Stomach (tissue), 19 donors: ENCODE measurements at places on chromosomes 2 and 18. TPM values are rescaled to one million over a fixed set of nuclear protein-coding genes. Genes with fewer than 3 reads are reported as not detected.

Gene GREB1
- total RNA-seq = 37.9 TPM

Gene RTP5
- 0.43 TPM for total RNA-seq

Gene FBXO48
- 0.43 TPM for total RNA-seq

Gene UGT1A8
- total RNA-seq = not detected

Gene STPG4
- not detected for total RNA-seq

Gene IGFBP2
- 636 TPM for total RNA-seq

Gene RFTN2
- total RNA-seq = 1.6 TPM

- DNase-seq = no peak
- H3K4me3 ChIP-seq = no peak overlapping the region
- H3K27me3 ChIP-seq = no peaks in the 10 kb centered on the region
- no peaks in the 10 kb centered on the region for H3K36me3 ChIP-seq
- H3K4me1 ChIP-seq = peaks cover 13% of the 10 kb centered on the region
- no peak overlapping the region for H3K27ac ChIP-seq
Measured at GRCh38 chr2:20436716-20437470, 10.0 kb upstream of the RHOB start.

GRCh38 chr18:3234457-3234856, 13.1 kb upstream of the MYL12A start:
- no peaks in the 10 kb centered on the region for H3K27me3 ChIP-seq
- no peak overlapping the region for H3K27ac ChIP-seq
- no peak overlapping the region for H3K4me3 ChIP-seq
- no peaks in the 10 kb centered on the region for H3K36me3 ChIP-seq

- no peak overlapping the region for H3K27ac ChIP-seq
- H3K36me3 ChIP-seq = peaks cover 7% of the 10 kb centered on the region
- no peaks in the 10 kb centered on the region for H3K27me3 ChIP-seq
- no peaks in the 10 kb centered on the region for H3K4me1 ChIP-seq
- no peak for DNase-seq
Measured at GRCh38 chr2:134276381-134277172, 22.7 kb downstream of the MGAT5 start.

DNA sequence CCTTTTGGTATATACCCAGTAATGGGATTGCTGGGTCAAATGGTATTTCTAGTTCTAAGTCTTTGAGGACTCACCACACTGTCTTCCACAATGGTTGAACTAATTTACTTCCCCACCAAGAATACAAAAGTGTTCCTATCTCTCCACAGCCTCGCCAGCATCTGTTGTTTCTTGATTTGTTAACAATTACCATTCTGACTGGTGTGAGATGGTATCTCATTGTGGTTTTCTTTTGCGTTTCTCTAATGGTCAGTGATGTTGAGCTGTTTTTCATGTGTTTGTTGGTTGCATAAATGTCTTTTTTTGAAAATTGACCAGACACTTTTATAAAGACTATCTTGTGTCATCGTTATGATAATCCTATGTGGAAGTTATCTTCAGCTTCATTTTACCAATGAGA, 16.0 kb upstream of the ATP8B1 start:
- no peaks in the 10 kb centered on the region for H3K27me3 ChIP-seq
- no peak for DNase-seq
- no peaks in the 10 kb centered on the region for H3K4me1 ChIP-seq
- H3K36me3 ChIP-seq = no peaks in the 10 kb centered on the region

DNA sequence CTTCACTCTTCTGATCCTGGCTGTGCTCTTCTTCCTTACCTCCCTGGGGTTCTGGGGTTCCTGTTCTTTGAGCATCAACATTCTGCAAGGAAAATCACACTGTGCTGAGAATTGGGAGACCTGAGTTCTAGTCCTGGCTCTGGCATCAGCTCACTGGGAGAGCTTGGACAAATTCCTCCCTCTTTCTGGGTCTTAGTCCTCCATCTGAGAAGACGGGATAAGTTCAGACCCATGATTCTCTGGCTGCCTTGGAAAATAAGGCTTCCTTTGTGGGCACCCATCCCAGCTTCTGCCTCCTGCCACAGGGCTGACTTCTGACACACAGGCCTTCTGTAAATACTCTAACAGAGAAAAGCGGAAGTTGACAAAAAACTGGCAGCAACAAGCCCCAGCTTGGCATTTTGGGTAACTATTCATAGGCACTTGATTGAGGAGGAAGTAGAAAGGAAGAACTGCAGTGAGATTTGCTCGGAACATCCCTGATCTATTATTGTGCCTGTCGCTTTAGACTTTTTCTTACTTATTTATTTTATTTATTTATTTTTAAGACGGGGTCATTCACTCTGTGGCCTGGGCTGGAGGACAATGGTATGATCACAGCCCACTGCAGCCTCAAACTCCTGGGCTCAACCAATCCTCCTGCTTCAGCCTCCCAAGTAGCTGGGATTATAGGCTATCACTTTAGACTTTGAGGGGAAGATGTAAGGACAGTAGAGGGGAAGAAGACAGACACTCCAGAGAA, 7.9 kb downstream of the PCBP1 start:
- H3K4me3 ChIP-seq = no peak overlapping the region
- DNase-seq = peak; percentile 91
- no peaks in the 10 kb centered on the region for H3K27me3 ChIP-seq
- H3K27ac ChIP-seq = peak overlapping the region; percentile 89

DNA sequence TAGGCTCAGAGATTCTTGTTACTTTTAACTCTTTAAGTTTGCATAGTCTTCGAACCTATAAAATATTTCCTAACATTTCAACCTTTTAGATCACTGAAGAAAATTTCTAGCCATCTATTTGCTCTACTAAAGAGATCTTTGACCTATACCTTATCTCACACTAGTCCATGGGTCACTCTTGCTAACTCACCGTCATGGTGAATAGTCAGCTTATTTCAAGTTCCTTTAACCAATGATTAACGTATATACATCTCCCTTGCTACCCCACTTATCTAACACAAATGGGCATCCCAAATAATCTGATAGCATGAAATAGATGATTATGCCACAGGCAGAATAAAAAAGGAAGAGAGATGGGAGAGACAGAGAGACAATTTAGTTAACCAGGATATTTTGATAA, 303.1 kb downstream of the GPD2 start:
- no peak overlapping the region for H3K4me3 ChIP-seq
- DNase-seq = no peak
- H3K27me3 ChIP-seq = no peaks in the 10 kb centered on the region

- no peak for DNase-seq
- no peaks in the 10 kb centered on the region for H3K27me3 ChIP-seq
- H3K27ac ChIP-seq = no peak overlapping the region
- no peak overlapping the region for H3K4me3 ChIP-seq
- no peaks in the 10 kb centered on the region for H3K36me3 ChIP-seq
Measured at GRCh38 chr18:54075689-54076088, 148.8 kb downstream of the MBD2 start.

- H3K4me1 ChIP-seq = no peaks in the 10 kb centered on the region
- DNase-seq = no peak
- H3K27me3 ChIP-seq = no peaks in the 10 kb centered on the region
- no peak overlapping the region for H3K4me3 ChIP-seq
- H3K36me3 ChIP-seq = peaks cover 31% of the 10 kb centered on the region
- no peak overlapping the region for H3K27ac ChIP-seq
Measured at GRCh38 chr2:17772532-17772931, 18.6 kb downstream of the GEN1 start.

DNA sequence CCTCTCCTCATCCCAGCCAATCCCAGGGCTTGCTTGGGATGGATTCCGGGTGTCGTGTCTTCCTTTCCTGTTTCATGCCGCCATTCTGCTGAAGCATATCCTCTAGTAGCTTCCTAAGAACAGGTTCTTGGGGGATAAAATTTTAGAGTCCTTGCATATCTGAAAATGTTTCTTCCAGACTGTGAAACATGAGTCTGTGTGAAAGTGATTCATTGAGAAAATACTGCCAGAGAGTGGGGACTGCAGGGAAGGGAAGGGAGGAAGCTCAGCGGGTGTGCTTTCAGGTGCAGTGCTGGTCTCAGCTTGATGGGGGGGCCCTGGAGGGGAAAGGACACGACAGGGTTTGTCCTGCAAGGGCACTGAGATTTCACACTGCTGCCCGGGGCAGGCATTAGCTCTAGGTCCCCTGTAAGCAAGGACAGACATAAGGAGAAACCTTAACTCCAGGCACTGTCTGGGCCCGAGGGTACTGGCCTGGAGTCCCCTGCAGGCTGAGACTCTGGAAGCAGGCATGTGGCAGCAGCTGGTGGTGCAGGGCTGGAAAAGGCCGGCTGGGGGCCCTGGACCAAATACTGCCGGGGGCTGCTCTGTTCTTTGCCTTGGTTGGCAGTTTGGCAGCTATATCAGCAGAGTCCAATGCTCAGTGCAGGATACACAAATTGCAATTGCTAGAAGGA, 97.6 kb upstream of the HS6ST1 start:
- H3K4me1 ChIP-seq = peaks cover 19% of the 10 kb centered on the region
- H3K4me3 ChIP-seq = no peak overlapping the region
- no peaks in the 10 kb centered on the region for H3K27me3 ChIP-seq

DNA sequence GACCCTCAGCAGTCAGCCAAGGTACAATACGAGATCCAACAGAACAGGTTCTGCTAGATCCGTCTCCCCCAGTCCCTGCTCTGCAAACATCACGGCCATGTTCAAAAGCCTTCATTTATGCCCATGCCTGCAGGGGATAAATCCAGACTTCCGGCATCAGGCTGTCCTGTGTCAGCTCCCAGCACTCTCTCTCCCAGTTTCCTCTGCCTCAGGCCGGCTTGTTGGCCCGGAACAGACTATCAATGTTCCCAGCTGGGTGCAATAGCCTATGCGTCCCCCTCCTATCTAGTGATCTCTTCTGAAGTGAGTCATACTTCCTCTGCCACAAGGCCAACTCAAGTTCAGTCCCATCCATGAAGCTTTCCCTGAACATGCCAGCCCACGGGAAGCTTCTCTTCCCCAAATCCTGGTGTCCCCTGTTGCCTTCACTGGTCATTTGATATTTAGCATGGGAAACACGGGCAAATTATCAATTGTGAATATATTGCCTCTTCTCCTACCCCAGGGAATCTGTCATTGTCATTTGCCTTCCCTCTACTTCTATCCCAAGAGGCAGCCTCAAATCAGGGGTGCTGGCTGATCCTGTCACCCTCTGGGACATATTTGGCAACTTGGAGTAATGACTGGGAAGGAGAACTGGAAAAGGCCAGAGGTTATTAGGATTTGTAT, 51.1 kb downstream of the CAPN13 start:
- no peaks in the 10 kb centered on the region for H3K4me1 ChIP-seq
- H3K4me3 ChIP-seq = no peak overlapping the region
- peak; percentile 72 for DNase-seq
- no peak overlapping the region for H3K27ac ChIP-seq
- H3K36me3 ChIP-seq = peaks cover 23% of the 10 kb centered on the region

- H3K4me3 ChIP-seq = no peak overlapping the region
- no peak overlapping the region for H3K27ac ChIP-seq
- H3K36me3 ChIP-seq = no peaks in the 10 kb centered on the region
- DNase-seq = no peak
Measured at GRCh38 chr2:200081811-200082210, 126.4 kb downstream of the MAIP1 start.

GRCh38 chr2:226187616-226188015, 612.0 kb downstream of the IRS1 start:
- no peak overlapping the region for H3K4me3 ChIP-seq
- peaks cover 22% of the 10 kb centered on the region for H3K4me1 ChIP-seq
- no peak overlapping the region for H3K27ac ChIP-seq
- H3K36me3 ChIP-seq = no peaks in the 10 kb centered on the region
- no peaks in the 10 kb centered on the region for H3K27me3 ChIP-seq
- DNase-seq = peak; percentile 49

DNA sequence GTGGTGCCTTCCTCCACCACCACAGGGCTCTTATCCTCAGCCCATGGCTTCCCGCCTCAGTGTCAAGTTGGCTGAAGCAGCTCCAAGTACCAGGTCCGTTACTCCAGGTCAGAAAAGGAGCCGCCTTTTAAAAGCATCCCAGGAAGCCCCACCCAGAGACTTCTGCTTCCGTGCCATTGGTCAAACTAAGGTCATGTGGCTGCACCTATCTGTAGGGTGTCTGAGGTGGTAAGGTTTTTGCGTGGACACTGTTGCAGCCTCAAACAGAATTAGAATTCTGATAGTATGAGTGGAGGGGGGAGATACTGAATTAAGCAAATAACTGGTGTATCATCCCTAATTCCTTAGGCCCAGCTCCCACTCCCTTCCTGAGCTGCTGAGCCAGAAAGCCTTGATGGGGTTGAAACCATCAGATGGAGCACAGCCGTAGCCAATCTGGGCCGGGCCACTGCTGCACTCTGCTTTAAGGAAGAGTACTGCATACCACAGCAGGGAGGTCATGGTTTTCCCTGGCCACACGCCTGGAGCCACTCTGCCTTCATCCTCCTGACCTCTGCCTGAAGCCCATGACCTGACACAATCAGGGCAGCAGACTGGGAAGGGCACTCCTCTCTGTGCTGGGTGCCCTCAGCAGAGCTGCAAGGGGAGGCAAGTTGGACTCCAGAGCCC, 8.4 kb downstream of the TMEM247 start:
- H3K27ac ChIP-seq = peak overlapping the region; percentile 25
- H3K4me3 ChIP-seq = no peak overlapping the region
- H3K36me3 ChIP-seq = no peaks in the 10 kb centered on the region
- peaks cover 8% of the 10 kb centered on the region for H3K4me1 ChIP-seq

DNA sequence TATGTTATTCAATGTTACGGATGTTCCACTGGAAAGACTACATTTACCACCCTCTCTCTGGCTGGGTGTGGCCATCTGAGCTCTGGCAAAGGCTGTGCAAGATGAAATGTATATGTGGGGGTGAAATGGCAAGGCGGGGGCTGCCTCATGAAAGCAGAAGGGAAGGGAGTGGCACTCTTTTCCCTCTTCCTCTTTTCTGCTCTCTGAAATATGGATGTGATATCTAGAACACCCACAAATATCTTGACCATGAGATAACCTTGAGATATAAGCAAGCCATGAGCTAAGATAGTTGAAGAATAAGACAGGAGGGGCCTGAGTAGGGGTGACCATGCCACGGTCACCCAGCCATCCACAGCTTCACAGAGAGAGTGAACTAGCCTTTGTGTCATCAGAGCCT, 367.8 kb upstream of the ID2 start:
- H3K4me3 ChIP-seq = no peak overlapping the region
- H3K27me3 ChIP-seq = no peaks in the 10 kb centered on the region

DNA sequence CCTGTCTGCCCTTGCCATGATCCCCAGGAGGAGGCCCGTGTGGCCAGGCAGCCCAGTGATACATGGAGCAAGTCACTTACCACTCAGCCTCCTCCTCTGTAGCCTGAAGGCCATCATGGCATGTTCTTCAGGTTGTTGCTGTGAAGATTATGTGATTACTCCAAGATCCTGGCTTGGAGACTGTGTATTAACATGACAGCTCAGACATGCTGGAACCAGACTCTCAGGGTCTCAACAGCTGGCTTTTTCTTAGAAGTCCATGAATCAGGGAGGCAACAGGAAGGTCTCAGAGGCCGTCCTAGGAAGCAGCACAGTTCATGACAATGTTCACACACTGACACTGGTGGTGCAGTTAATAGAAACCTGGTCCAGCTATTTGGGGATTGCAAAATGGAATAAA, 158.6 kb upstream of the TWIST2 start:
- no peak overlapping the region for H3K27ac ChIP-seq
- H3K4me1 ChIP-seq = no peaks in the 10 kb centered on the region
- no peaks in the 10 kb centered on the region for H3K36me3 ChIP-seq
- H3K27me3 ChIP-seq = no peaks in the 10 kb centered on the region
- DNase-seq = no peak
- no peak overlapping the region for H3K4me3 ChIP-seq
